ENCODE measurements at places on chromosomes 7 and 10.

DNA sequence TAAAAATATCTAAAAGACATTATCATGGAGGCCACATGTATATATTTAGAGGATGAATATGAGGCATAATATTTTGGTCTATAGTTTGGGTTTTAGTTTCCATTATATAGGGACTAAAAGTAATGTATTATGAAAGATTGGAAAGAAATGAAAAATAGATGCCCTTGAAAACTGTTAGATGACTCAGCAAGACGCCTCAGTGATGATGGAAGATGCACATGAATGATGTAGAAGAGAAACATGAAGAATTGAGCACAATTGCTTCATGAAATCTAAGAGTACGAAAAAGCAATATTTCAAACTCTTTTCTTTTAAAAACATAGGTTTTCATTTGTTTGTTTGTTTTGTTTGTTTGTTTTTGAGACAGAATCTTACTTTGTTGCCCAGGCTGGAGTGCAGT is 89.8 kb downstream of the ARL4A start:
- DNase-seq = no peak

GRCh38 chr10:92790440-92790839 is 57.9 kb upstream of the EXOC6 start:
- DNase-seq = no peak

DNA sequence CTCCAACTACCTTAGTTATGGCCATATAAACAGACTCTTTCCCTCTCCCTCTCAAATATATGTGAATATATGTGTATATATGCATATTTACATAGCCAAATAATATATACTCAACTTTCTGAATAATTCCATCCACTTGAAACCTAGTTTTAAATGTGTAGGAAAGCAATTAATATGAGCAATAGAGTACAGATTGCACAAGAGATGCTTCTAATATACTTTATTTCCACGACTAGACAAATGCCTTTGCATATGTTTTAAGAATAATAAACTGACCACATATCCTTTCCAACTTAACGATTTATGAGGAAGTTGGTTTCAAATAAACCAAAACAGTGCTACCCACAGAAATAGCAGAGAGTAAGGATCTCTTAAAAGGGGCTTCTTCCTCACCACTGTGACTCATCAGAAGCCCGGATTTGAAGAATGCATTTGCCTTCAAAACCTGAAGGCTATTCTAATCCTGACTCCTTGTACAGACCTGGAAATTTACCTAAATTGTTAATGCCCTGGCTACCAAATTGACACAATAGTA is 266.3 kb downstream of the AHR start:
- no peak for DNase-seq

- DNase-seq = no peak
Measured at GRCh38 chr10:44939691-44940401, 19.8 kb upstream of the RASSF4 start.

DNA sequence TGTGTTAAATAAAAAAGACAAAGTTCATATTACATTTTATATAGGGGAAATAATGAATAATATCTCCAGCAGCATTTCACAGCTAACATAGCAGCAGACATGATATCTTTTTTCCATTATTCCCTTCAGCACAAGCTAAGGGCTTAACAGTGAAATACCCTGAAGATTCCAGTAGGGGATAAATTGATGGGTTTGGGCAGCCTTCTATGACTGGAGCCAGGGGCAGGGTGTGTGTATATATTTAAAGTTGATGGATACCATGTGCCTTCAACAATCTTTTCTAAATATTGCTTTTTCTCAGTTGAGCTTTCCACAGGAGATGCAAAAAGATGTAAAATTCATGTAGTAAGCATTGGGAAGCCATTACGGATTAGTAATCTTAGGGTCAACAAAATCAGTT is 151.2 kb downstream of the MAGI2 start:
- DNase-seq = no peak

- DNase-seq = no peak
Measured at GRCh38 chr10:79192677-79193003, 123.9 kb downstream of the ZMIZ1 start.

DNA sequence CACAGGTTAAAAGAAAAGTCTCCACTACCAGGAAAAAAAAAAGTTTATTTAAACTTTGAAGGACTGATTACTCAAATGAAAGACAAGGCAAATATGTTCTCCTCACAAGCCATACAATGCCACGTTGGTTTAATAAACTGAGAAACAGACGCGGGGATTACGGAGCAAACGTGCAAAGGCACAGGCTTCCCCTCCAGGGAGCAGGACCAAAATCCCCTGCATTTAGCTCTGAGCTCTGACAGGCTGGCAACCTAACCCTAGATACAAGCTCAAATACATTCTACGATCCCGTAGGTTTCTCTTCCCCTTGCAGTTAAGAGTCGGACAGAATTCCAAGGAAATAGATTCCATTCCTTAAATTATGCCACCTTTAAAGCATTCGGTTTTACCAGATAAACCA is 7.7 kb upstream of the GRB10 start:
- no peak for DNase-seq

DNA sequence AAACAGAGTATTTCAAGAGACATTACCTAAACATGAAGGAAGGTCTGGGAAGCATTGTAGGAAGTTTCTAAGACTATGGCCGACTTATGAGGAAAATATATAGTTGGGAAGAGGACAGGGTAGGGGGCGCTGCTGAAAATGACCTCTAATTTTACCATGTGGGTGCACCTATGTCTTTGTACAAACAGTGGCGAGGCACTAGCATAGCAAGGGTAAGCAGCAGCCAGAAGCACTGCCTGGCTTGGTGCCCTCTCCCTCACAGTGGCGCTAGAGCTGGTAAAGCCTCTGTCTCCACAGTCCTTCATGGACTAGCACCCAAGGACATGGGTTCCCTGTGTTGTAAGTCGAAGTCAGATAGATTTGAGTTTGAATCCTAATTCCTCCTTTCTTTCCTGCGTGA is 461.2 kb downstream of the INHBA start:
- DNase-seq = no peak

GRCh38 chr7:90655566-90655965 is 59.4 kb downstream of the CDK14 start:
- DNase-seq = no peak

GRCh38 chr7:114921631-114922025 is 266 bp upstream of the MDFIC start:
- no peak for DNase-seq

- DNase-seq = no peak
Measured at GRCh38 chr10:47309408-47310089, 9.6 kb downstream of the GDF10 start.

GRCh38 chr7:37817996-37818720 is 30.2 kb upstream of the NME8 start:
- DNase-seq = no peak

- no peak for DNase-seq
Measured at GRCh38 chr10:107163881-107164861, at the start of gene SORCS1. Gene SORCS1, minus strand, starts transcription at chr10:107164706.

GRCh38 chr7:44639671-44640321 is 33.4 kb downstream of the OGDH start:
- DNase-seq = no peak

DNA sequence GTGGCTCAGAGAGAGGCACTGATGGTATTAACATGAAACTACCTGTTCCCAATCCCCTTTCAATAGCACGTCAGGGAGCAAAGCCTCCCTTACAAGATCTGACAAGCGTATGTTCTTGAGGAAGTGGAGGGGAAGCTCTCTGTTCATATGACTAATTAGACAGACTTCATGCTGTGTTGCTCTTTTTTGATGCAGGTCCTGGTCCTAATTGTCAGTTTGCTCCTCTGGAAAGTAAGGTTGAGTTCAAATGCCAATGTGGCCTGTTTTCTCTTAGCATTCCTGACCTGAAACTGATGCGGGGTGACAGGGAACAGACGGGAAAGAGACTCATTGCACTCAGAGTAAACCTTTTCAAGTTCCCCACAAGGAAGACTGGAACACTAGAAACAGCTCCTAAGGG is 27.0 kb upstream of the TBX20 start:
- DNase-seq = no peak

- no peak for DNase-seq
Measured at GRCh38 chr10:96152437-96152836, 22.3 kb downstream of the ZNF518A start.

GRCh38 chr10:21814866-21815265 is 188.7 kb downstream of the DNAJC1 start:
- no peak for DNase-seq

DNA sequence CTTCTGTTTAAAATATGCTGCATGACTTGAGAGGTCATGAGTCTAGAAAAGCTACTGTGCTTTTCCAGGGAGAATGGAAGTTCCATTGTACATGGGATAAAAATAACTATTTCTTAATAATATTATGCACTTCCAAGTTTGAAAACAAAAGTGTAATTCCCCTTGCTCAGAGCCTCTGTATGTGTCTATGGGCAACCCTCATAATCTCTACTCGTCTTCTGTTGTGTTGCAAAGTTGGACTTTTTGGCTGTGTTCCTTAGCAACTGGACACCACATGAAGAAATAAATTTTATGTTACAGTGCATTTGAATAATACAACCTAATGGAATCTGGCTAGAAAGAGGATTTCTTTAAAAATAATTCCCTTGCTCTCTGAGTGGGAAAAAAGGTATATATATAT is 242.6 kb downstream of the TWIST1 start:
- no peak for DNase-seq

- DNase-seq = no peak
Measured at GRCh38 chr7:102913826-102914225, 1.0 kb downstream of the LRRC17 start.

DNA sequence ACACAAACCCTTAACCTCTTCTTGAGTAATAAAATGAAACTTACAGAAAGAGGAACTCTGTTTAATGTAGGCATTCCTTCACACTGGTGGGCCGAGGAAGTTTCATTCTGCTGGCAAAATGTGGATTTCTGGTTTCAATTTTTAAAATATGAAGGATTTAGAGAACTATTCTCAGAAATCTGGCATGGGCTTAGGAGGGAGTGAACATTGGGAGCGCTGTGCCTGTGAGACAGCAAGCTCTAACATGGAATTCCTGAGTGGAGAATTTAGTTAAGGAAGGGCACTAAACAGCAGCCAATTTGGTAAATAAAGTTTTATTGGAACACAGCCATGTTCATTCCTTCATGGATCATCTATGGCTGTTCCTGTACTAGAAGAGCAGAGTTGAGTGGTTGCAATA is 751.8 kb upstream of the IGFBP3 start:
- no peak for DNase-seq

DNA sequence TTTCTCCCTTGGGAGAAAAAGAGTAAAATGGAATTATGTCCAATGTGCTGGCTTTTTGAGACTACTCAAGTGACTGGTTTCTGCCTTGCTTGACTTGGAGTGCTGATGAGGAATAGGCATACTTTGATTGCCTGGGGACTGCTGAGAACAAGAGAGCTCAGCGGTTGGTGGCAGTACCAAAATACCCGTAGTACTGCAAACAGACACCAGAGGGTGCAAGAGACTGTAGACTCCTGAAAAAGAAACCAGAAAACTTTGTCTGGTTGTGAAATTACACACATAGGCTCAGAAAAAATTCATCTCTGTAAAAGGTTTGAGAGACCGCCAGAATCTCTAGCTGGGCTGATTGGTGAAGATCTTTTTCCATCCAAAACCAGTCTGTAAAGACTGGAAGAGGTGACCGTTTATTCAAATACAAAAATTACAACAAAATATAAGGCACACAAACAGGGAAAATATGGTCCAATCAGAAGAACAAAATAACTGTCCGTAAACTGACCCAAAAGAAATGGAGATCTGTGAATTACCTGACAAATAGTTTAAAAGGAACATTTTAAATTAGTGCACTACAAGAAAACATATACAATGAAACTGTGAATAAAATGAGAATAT is 18.5 kb downstream of the BICC1 start:
- DNase-seq = no peak

All from hippocampal formation (tissue), 2 donors.